ENCODE measurements at places on chromosomes 7 and 10.

DNA sequence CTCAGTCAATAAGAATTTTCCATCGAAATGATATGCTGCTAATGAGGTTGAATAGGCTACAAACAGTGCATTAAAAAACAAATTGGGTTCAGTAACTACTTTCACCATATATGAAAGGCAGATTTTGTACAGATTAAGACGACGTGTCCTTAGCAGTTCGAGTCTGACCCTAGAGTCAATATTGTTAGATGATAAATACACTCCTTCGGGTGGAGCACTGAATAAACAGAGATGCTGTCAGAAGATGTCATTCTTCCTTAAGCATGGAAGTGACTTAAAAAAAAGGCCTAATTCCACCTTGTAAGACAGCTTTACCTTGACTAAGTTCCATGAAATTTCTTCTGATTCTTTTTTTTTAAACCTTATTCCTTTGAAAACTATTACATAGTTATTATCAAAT is 5.8 kb upstream of the AGR2 start:
- no peak for DNase-seq

GRCh38 chr7:101465576-101466196 is 103.0 kb downstream of the COL26A1 start:
- DNase-seq, result no peak

- DNase-seq, result no peak
Measured at GRCh38 chr7:24706211-24707170, 50.8 kb downstream of the GSDME start.

DNA sequence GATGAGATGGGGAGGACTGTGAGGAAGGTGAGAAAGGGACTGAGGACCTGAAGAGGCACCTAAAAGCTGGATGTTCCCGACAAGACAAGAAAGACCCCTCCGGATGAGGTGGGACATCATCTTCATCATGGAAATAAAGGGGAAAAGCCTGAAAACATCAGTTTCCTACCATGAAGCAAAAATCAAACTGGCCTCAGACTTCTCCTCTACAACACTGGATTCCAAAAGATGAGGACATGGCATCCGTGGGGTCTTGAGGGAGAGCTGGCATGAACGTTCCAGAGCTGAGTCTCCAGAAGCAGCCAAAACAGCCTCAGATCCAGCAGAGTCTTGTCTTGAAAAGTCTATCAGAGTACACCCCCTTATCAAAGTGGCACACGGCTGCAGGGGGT is 44.5 kb downstream of the DIP2C start:
- DNase-seq, result no peak

GRCh38 chr10:132601567-132601966 is 64.0 kb downstream of the INPP5A start:
- DNase-seq, result no peak

DNA sequence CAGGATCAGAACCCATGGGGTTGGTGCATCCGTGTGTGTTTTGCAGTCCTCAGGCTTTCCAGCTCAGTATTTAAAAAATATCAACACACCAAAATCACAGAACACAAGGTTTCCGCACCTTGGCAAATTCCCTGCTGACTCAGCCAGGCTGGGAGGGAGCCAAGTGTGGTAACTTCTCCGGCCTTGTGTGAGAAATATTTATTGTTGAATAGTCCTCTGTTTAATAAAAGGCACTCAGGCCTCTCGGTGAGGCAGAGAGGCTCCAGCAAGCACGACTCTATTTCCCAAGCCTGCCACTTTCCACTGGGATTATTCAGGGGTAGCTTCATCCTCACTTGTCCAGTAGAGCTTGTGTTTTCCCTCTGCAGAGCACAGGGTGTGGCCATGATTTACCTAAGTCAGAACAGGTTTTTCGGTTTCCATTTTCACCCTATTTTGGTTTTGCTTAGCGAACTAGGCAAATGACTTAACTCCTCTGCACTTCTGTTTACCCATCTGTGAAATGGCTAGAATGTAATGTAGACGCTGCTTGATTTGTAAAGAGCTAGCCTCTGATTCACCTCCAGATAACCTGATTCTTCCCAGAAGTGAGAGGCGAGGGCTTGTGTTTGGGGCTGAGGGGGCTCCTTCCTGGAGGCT is 13.0 kb upstream of the CHST15 start:
- peak; percentile 92 for DNase-seq

DNA sequence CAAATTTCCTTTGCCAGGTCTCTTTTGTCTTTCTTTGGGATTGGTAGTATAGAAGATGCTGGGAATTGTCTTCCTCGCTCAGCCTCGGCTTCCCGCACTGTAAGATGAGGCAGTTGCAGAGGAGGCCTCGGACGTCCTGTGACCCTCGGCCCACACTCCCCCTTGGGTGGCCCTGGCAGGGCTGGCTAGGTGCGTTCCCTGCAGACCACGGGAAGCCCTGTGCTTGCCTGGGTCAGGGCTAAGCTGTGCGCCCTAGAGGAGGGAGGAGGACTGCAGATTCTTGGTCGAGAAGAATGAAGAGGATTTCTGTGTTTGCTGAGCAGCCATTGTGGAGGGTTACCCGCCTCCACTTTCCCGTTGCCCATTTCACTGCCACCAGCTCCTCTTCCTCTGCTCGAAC is 42.8 kb downstream of the WIPI2 start:
- no peak for DNase-seq

DNA sequence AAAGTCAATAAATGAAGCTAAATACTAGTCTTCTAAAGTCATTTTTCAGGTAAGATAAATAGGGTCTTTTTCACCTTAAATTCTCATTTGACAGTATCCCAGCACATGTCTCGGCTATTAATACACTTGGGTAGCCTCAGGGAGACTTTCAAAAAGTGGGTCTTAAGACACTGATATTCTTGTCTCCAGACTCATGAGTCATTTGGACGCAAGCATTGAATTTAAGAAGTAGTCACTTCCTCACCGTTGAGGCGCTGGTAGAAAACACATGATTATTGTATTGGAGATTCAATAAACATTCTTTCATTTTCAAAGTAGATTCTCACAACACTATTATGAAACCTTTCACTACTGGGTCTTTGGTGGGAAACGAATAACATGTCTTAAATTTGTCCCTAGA is 108.9 kb upstream of the SP8 start:
- DNase-seq, result peak; percentile 91

GRCh38 chr7:121938429-121938996 is 65.6 kb downstream of the PTPRZ1 start:
- DNase-seq, result no peak

- no peak for DNase-seq
Measured at GRCh38 chr7:130227883-130228575, 20.4 kb downstream of the SSMEM1 start.

- no peak for DNase-seq
Measured at GRCh38 chr10:43065234-43065633, 11.6 kb upstream of the RET start.

DNA sequence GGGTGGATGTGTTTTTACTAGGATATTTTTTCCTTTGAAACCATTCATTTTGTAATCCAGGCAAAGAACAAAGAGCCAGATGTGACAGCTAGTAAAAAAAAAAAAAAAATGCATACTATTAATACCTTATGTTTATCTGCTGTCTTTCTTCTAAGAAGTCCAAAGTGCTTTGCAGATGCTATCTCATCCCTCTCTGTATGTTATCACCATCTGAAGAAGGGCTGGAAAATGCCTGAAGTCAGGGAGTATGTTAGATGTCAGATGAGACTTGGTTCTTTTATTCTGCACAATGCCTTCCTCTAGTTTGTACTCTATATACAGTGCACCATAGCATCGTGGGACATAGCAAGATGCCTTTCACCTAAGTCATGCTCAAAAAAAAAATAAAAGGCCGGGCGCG is 10.4 kb upstream of the CAMK1D start:
- no peak for DNase-seq

Data from mammary epithelial cell (primary cell).